ENCODE measurements at places on chromosomes 16 and 17.

- H3K4me1 ChIP-seq: peaks cover 23% of the 10 kb centered on the region
- H3K36me3 ChIP-seq: no peaks in the 10 kb centered on the region
- no peak for DNase-seq
These were observed 11.6 kb upstream of the RAI1 start for GRCh38 chr17:17669580-17670235.

- H3K4me1 ChIP-seq: no peaks in the 10 kb centered on the region
- no peak for DNase-seq
- H3K36me3 ChIP-seq: no peaks in the 10 kb centered on the region
- no peak overlapping the region for H3K27ac ChIP-seq
- H3K4me3 ChIP-seq: no peak overlapping the region
These were observed 86.8 kb upstream of the TOM1L1 start for GRCh38 chr17:54813896-54814295.

- no peak overlapping the region for H3K27ac ChIP-seq
- peaks cover 22% of the 10 kb centered on the region for H3K27me3 ChIP-seq
- no peak for DNase-seq
These were observed 20.5 kb downstream of the C1QTNF1 start for GRCh38 chr17:79044462-79044861.

GRCh38 chr17:411421-412120 lies 59.0 kb upstream of the RPH3AL start:
- peak overlapping the region; percentile 80 for H3K4me3 ChIP-seq
- no peak for DNase-seq
- peaks cover 70% of the 10 kb centered on the region for H3K4me1 ChIP-seq
- peaks cover 56% of the 10 kb centered on the region for H3K36me3 ChIP-seq
- H3K27ac ChIP-seq: peak overlapping the region; percentile 91

DNA sequence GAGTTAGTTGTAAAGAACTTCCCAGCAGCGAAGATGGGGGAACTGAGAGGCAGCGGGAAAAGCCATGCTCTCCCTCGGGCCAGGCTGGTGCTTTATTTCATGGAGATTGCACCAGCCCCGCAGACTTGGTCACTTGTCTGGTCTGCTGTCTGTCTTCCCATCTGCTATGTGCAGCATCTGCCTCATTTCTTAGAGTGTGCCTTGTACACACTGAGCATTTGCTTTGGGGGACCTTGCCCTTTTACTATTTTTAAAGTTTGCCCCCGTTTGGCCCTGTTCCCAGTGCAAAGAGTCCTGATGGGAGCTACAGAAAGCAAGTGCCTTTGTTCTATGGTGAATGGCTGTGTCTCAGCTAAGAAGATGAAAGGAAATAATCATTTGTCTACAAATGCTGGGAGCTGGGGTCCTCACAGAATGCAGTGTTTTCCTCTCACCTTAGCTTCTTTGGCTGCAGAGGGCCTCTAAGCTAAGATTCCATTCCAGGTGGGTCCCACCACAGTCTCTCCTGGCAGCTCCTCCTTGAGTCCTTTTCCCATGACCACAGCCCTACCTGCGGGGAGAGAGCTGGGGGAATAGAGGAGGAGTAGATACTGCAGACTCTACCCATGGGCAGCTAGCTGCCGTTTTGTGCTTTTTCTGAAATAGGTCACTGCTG lies 25.1 kb upstream of the CNOT1 start:
- H3K4me3 ChIP-seq: no peak overlapping the region
- H3K27ac ChIP-seq: no peak overlapping the region
- DNase-seq: no peak
- H3K27me3 ChIP-seq: peaks cover 42% of the 10 kb centered on the region
- H3K36me3 ChIP-seq: no peaks in the 10 kb centered on the region

- H3K4me1 ChIP-seq: no peaks in the 10 kb centered on the region
- no peak for DNase-seq
- H3K27ac ChIP-seq: no peak overlapping the region
- H3K27me3 ChIP-seq: no peaks in the 10 kb centered on the region
- H3K36me3 ChIP-seq: no peaks in the 10 kb centered on the region
These were observed 665.9 kb upstream of the SALL1 start for GRCh38 chr16:51816929-51817328.

DNA sequence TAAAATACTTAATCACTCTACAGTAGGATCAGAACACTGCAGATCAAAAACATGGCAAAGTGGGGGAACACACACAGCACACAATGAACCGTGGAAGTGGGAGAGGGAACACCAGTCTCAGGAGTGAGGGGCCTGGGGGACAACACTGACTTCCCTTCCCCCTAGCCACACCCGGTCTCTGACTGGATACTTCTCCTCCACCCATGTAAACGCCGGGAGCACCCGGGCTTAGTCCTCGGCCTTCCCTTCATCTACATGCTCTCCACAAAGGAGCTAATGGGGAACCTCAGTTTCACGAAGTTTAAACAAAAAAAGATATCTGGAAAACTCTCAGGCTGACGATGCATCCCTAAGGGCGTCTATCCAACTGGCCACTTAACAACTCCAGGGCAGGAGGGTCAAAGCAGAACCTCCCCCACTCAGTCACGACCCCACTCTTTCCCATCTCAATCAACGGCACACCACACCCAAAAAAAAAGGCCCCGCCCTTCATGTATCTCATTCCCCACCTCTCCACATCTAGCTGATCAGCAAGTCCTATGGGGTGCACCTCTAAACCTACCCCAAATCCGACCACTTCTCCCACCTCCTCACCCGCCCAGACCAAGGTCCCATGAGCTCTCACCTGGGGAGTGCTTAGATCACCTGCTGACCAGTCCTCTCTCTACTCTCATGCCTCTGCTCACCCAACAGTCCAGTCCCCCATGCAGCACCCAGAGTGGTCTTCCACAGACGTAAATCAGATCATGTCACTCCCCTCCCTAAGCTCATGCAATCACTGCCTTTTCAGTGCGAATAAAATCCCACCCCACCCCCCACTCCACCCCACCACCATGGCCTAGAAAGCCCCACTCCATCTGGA lies 7.4 kb downstream of the ZDHHC7 start:
- H3K36me3 ChIP-seq: peaks cover 21% of the 10 kb centered on the region
- no peaks in the 10 kb centered on the region for H3K27me3 ChIP-seq
- H3K27ac ChIP-seq: no peak overlapping the region
- no peak overlapping the region for H3K4me3 ChIP-seq
- no peak for DNase-seq

GRCh38 chr17:28741358-28742349 lies 2.2 kb upstream of the TRAF4 start:
- no peaks in the 10 kb centered on the region for H3K27me3 ChIP-seq
- peaks cover 10% of the 10 kb centered on the region for H3K36me3 ChIP-seq
- no peak for DNase-seq
- H3K27ac ChIP-seq: no peak overlapping the region

DNA sequence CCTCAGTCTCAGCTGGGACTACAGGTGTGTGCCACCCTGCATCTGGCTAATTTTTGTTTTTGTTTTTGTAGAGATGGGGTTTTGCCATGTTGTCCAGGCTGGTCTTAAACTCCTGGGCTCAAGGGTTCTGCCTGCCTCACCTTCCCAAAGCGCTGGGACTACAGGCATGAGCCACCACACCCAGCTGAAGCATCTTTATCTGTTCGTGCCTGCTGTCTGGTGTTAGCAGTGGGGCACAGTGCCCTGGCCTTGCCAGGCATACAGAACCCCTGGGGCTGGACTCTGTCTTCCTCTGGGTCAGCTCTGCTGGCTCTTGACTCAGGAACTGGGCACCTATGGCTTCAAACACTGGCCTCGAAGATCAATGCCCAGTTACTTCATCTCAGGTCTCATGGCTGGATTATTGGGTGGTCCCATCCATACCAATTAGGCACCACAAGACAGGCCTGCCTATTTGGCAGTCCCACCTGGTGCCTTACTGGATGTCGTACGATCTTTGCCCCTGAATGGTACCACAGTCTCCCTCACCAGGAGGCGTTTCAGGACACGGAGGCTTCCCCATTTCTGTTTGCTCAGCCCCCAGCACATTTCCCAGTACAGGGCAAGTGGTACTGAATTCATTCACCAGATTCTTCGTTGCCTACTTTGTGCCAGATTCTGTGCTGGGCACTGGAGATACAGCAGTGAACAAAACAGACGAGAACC lies 99.3 kb downstream of the RAB11FIP4 start:
- peaks cover 15% of the 10 kb centered on the region for H3K36me3 ChIP-seq
- peaks cover 81% of the 10 kb centered on the region for H3K4me1 ChIP-seq
- H3K27me3 ChIP-seq: peaks cover 10% of the 10 kb centered on the region
- no peak for DNase-seq
- peak overlapping the region; percentile 100 for H3K27ac ChIP-seq
- peak overlapping the region; percentile 31 for H3K4me3 ChIP-seq

- H3K36me3 ChIP-seq: no peaks in the 10 kb centered on the region
- H3K27ac ChIP-seq: no peak overlapping the region
- no peak overlapping the region for H3K4me3 ChIP-seq
- H3K27me3 ChIP-seq: peaks cover 4% of the 10 kb centered on the region
- DNase-seq: no peak
These were observed 51.6 kb downstream of the PMP22 start for GRCh38 chr17:15213381-15214087.

DNA sequence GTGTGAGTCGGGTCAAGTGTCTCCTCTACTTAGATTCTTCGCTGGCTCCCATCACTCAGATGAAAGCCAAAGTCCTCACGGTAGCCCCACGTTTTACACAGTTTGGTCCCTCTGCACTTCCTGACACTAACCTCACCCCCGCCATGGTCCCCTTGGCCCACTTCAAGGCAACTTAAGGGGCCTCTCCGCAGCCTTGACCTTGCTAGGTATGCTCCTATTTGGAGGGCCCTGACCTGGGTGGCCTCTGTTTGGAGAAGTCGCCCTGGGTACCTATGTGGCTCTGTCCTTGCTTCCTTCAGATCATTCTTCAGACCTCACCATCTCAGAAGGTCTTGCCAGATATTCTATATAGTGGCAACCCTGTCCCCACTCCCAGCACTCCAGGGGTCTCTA lies 110.2 kb downstream of the SOCS1 start:
- H3K4me3 ChIP-seq: no peak overlapping the region
- DNase-seq: no peak
- no peak overlapping the region for H3K27ac ChIP-seq
- peaks cover 32% of the 10 kb centered on the region for H3K4me1 ChIP-seq
- H3K27me3 ChIP-seq: no peaks in the 10 kb centered on the region

GRCh38 chr17:35786941-35787432 lies 8.5 kb downstream of the MMP28 start:
- no peak overlapping the region for H3K4me3 ChIP-seq
- no peaks in the 10 kb centered on the region for H3K36me3 ChIP-seq
- peaks cover 58% of the 10 kb centered on the region for H3K27me3 ChIP-seq

GRCh38 chr17:10337136-10337535 lies 35.7 kb downstream of the MYH13 start:
- no peak overlapping the region for H3K27ac ChIP-seq
- no peaks in the 10 kb centered on the region for H3K27me3 ChIP-seq
- H3K4me3 ChIP-seq: no peak overlapping the region
- H3K36me3 ChIP-seq: no peaks in the 10 kb centered on the region
- H3K4me1 ChIP-seq: no peaks in the 10 kb centered on the region

GRCh38 chr17:27353461-27354050 lies 59.6 kb downstream of the WSB1 start:
- no peaks in the 10 kb centered on the region for H3K27me3 ChIP-seq
- H3K36me3 ChIP-seq: no peaks in the 10 kb centered on the region
- peak overlapping the region; percentile 83 for H3K27ac ChIP-seq
- H3K4me1 ChIP-seq: peaks cover 35% of the 10 kb centered on the region
- peak; percentile 88 for DNase-seq
- H3K4me3 ChIP-seq: peak overlapping the region; percentile 76

Data from activated naive CD4-positive, alpha-beta T cell treated with anti-CD3 and anti-CD28 coated beads, Interleukin-2, amount 10 ng/mL, durations not matched to agents 7 days and 5 days (primary cell).